Stimulated activated naive CD4-positive, alpha-beta T cell treated with Interleukin-2 at 50 U/mL for 16 hours (primary cell): ENCODE measurements at places on chromosomes 2 and 18.

GRCh38 chr18:55838319-55838718, 250.3 kb upstream of the TCF4 start:
- no peak for DNase-seq

- DNase-seq = no peak
Measured at GRCh38 chr18:28690836-28691495, 514.0 kb upstream of the CDH2 start.

DNA sequence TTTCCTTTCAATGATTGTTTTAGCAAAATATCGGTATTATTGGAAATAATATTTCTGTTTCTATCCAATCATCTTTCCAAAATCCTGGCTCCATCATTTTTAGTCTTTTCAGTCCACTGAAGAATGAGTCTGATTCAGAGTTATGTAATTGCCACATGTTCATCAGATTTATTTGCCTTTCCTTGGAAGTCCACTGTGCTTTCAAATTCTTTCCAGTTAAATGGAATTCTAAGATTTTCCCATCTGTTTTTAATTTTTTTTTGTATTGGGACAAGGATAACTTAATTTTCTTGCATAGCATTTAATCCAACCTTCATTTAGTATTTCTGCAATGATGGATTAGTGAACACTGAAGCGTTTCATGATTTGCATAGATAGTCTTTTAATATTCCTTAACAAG, 521.5 kb upstream of the NRXN1 start:
- no peak for DNase-seq

DNA sequence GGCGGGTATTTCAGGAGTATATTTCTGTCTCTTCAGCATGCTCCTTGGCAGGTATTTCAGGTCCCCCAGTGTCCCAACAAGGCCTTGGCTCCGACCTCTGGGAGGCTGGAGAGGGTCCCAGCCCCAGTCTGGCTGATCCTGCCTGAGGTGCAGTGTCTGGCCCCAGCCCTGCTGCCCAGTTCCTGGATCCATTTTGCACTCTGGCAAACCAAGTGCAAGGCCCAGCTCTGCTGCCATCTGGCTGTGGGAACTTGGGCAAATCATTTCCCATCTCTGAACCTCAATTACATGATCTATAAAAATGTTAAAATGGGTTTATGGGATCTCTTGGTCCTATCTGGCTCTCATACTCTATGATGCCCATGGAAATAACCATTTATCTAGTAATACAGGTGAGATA, 63.6 kb downstream of the ZBTB7C start:
- no peak for DNase-seq

DNA sequence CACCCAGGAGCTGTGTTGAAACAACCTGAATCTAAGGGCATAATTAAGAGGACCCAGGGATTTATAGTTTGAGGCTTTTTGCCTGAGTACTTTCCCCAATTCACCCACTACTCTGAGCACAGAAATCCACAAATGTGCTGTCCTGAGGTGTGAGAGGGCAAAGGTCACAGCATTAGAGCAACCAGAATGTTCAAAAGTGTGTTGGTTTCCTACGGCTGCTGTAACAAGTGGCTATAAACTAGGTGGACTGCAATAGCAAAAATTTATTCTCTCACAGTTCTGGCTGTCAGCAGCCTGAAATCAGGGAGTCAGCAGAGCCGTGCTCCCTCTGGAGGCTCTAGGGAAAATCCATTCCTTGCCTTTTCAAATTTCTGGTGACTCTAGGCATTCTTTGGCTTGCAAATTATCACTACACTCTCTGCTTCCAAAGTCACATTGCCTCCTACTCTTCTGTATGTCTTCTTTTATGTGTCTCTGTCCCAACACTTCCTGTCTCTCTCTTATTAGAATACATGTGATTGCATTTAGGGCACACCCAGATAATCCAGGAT, 91.4 kb upstream of the TACR1 start:
- DNase-seq = no peak

DNA sequence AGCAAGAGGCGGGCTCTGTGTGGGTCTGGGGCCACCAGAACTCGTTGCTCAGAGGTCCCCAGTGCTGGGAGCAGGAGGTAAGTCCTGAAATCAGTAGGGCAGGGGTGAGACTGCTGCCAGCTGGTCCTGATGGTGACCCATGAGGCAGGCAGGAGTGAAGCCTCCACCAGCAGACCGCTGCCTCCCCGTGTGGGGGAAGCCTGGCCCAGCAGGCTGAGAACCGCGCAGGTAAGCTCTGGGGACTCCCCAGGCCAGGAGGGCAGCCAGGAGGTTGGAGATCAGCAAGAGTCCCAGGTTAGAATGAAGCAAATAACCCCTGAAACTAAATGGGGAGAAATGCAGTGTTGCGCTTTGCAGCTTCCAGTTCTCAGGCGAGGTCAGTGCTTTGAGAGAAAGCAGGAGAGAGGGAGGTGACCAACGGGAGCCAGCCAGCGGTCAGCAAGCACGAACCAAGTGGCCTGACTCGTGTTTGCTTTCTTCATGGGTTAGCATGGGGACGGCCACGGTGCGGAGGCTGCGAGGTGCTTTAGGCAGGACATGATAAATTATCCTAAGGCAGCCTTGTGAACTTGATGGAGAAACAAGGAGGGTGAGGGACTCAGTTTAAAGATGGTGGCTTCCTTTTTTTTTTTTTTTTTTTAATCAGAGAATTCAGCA, 26.2 kb downstream of the INHBB start:
- DNase-seq = no peak

GRCh38 chr2:72681016-72681995, 144.5 kb downstream of the EXOC6B start:
- no peak for DNase-seq

DNA sequence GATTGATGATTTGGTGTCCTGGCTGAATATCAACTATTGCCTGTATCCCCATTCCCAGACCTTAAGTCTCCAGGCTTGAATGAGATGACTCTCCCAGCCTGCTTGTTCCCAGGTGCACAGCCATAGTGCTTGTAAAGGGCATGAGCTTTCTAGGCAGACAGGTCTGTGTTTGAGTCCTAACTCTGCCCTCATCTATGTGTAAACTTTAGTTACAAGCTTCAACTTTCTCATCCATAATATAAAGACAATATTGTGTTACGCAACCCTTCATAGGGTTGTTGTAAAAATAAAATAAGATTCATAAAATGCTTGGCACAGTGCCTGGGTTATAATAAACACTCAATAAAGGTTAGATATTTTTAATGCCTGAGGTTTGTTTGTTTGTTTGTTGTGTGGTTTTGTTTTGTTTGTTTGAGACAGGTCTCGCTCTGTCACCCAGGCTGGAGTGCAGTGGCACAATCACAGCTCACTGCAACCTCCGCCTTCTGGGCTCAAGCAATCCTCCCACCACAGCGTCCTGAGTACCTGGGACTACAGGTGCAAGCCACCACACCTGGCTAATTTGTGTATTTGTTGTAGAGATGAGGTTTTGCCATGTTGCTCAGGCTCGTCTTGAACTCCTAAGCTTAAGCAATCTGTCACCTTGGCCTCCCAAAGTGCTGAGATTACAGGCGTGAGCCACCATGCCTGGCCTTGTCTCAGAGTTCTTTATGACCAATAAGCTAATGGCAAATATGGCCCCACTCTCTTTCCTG, 89.4 kb upstream of the MAPRE2 start:
- DNase-seq = no peak

- DNase-seq = no peak
Measured at GRCh38 chr2:230678451-230678850, 34.2 kb upstream of the CAB39 start.

- no peak for DNase-seq
Measured at GRCh38 chr2:174631009-174631981, 33.7 kb upstream of the WIPF1 start.

GRCh38 chr2:73985308-73986084, 786 bp downstream of the TET3 start:
- peak; percentile 64 for DNase-seq

DNA sequence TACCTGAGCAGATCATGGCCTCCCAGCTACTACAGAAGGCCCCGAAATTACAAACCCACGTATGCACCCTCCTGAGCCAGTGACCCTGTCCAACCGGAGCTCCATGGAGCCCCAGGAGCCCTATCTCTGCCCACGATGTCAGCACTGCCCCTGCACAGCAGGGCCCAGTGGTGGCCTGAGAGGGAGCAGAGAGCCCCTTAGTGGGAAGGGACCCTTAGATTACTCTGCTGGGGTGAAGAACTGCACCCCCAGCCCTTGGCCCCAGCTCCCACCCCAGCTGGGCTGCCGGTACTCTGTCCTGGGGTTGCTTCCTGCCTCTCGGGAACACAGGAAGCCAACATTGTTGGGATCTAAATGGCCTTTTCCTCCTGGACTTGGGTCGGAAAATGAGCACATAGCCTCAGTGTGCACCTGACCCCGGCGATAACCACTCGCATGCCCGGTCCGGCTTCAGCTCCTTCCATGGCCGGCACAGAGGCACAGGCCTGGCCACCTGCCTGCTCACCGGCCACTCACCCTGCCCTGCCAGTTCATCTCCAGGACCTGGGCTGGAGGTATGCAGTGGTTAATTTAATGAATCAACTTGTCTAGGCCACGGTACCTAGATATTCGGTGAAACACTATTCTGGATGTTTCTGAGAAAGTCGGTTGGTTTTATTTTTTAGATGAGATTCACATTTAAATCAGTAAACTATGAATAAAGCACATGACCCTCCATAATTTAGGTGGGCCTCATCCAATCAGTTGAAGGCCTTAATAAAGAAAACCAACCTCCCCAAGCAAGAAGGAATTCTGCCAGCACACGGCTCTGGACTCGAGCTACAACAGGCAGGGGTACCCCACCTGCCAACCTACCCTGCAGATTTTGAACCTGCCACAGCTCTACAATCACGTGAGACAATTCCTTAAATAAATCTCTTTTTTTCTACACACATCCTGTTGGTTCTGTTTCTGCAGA, 19.2 kb downstream of the TNS1 start:
- no peak for DNase-seq

DNA sequence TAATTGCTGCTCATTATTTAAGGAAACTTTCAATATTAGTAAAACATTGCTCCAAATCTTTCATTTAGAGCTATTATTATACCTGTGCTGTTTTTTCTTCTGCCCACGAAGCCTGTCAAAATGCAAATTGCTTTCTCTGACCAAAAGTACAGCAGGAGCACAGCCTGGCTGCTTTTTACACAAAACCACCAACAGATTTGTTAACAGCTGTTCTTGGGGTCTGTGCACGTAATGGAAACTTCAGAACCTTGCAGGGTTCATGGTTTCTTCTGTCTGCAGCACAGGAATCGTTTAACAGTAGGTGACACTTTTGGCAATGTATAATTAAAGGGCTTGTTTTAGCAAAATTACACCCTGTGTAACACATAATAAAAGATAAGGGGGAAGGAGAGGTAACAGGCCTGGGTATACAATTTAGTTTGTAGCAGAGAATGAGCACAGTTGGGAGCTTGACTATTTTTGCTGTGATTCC, 447.3 kb downstream of the KCNJ3 start:
- no peak for DNase-seq

DNA sequence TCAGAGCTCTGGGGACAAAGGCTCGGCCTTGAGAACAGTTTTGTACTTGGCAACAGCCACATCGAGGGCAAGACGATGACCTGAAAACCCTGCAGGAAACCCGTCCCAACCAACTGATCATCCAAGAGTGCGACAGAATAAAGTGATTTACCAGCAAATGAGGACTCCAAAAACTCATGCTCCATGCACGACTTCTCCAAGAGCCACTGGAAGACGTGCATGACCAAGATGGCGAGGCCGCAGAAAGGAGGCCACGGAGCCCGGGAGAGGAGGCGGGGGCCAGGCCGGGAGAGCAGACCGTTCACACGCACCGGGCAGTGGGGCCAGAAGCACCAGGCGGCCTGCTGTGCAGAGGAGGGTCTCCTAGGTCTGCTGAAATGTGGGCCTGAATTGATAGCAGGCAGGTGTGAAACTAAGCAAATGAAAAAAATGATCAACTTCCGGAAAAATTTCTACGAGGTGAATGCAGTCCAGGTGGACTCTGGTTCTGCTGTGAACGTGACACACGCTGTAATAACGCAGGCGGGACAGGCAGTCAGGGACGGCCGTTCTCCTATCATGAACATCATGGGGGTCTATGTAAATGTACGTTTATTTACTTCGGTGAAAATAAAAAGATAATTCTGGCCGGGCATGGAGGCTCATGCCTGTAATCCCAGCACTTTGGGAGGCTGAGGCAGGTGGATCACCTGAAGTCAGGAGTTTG, 252.2 kb downstream of the HDAC4 start:
- no peak for DNase-seq
